ENCODE measurements at places on chromosomes 5 and 9.

GRCh38 chr5:139561655-139562451, 714 bp downstream of the UBE2D2 start:
- peak; percentile 72 for DNase-seq

DNA sequence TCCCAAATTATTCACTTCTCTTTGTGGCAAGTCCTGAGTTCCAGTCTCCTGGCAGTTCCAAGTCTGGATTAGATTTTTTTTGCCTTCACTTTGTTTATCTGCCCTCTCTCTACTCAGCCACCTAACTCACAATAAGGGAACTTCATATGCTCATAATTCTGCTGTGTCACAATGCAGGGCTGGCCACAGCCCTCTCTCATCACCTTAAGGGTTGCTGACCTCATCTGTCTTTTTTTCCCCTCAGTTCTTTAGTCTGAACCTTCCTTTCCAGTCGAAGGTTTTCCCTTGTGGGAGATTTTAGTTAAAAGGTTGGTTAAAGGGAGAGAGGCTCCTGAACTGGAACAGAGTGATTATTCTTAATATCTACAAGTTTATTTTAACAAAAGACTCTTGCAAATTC, 4.1 kb downstream of the BAG1 start:
- DNase-seq: no peak

- no peak for DNase-seq
Measured at GRCh38 chr5:142433526-142434321, 108.9 kb upstream of the SPRY4 start.

GRCh38 chr9:21817176-21817575, 14.7 kb downstream of the MTAP start:
- DNase-seq: no peak

- no peak for DNase-seq
Measured at GRCh38 chr9:33144551-33144950, 22.6 kb downstream of the B4GALT1 start.

GRCh38 chr5:68419081-68419636, 203.6 kb downstream of the PIK3R1 start:
- DNase-seq: no peak

DNA sequence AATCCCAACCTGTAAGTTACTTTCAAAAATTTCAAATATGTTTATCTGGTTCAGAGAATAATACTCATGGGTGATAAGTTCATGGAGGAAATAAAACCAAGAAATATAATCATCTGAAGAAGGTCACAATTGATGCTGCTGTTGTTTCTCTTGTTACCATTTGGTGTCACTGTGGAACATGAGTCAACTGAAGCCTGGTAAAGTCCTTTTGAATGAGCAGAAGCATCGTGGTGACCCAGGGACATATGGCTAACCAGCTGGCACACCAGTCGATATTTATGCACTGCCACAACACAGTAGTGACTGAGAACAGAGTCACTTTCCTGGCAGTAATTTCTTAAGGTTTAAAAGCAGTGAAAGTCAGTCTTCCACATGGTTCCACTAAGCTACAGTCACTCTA, 612.9 kb upstream of the TLE4 start:
- no peak for DNase-seq

DNA sequence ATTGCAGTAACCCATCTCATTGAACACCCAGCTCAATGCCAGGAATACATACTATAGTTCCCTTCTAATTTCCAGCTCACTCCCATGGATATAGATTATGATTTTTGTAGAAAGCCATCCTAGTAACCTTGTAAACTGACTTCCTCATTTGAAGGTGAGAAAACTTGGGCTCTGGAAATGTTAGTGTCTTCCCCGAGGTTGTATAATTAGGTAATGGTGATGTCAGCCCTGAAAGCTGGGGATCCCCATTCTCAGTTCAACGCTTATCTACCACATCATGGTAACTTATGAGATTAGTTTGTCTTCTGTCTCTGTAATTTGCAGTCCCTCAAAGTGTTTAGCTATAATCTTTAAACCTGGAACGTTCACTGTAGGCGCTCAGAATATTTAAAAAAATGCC, 34.6 kb upstream of the PTCH1 start:
- DNase-seq: no peak

GRCh38 chr5:142408536-142408935, 83.7 kb upstream of the SPRY4 start:
- no peak for DNase-seq

- DNase-seq: peak; percentile 49
Measured at GRCh38 chr9:4077499-4078102, 222.3 kb downstream of the GLIS3 start.

DNA sequence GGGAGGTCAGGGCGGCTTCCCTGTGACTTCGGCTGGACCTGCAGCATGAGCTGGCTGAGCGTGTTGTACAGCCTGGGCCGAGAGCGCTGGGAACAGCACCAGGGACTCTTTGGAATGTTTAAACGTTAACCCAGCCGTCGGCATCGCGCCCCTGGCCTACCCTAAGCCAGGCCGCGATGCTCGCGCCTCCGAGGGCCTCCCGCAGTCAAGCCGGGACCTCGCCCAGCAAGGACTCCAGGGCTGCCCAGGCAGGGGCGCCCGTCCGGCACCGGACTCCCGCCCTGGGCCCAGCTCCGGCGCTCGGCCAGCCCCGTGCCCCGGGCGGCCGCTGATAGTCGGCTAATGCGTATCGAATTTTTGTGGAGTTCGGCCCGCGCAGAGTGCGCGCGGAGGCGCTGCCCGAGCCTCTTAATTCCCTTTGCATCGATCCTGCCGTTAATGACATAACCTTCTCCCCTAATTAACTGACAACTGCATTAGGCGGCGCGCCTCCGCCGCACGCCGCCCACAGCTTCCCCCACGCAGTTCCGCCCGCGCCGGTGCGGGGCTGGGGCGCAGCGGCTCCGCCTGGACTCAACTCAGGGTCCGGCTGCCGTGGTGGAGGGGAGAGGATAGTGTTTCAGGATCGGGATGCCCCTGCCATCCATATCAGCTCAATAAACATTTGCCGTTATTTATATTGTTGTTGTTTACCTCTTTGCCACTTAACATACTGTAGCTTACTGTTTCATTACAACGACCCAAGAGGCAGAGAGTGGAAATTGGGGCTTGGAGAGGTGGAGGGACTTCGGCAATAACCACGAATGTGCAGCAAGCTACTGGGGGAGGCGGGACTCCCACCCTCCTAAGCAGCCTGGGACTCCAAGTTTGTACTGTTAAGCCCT, 28.8 kb upstream of the CDC23 start:
- no peak for DNase-seq

DNA sequence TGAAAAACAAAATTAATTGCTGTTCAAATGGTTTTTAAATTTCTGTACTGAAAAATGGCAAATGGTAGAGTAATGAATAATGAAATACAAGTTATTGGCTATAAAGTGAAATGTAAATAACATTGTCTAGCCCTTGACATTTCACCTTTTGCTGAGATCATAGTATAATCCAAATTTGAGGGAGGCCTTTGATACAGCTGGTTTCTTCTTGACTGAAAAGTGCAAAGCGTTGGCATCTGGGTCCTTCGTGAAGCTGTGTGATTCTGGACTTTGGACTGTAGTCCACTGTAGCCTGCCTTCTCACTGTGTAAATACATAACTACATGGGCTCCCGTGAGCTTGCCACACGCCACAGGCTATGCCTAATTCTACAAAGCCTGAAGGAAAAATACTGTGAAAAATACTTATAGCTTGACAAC, 52.3 kb downstream of the ARHGEF28 start:
- no peak for DNase-seq

DNA sequence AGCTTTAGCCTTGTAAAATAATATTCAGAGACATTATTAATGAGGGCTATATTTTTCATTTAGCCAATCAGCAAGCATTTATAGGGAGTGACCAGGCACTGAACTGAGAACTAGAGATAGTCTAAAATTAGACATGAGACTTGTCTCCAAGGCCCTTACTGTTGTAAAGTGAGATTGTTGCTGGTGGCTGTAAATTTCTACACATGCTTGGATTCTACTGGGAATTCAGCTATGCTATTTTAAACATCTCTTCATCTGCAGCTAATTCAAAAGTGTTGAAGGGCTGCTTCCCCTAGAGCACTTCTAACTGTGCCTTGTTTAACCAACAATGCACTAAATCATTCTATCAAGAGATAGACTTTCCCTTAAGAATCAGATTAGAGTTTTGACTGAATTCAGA, 67.4 kb downstream of the CHSY3 start:
- DNase-seq: no peak

GRCh38 chr5:54285686-54286085, 24.7 kb downstream of the ARL15 start:
- no peak for DNase-seq

DNA sequence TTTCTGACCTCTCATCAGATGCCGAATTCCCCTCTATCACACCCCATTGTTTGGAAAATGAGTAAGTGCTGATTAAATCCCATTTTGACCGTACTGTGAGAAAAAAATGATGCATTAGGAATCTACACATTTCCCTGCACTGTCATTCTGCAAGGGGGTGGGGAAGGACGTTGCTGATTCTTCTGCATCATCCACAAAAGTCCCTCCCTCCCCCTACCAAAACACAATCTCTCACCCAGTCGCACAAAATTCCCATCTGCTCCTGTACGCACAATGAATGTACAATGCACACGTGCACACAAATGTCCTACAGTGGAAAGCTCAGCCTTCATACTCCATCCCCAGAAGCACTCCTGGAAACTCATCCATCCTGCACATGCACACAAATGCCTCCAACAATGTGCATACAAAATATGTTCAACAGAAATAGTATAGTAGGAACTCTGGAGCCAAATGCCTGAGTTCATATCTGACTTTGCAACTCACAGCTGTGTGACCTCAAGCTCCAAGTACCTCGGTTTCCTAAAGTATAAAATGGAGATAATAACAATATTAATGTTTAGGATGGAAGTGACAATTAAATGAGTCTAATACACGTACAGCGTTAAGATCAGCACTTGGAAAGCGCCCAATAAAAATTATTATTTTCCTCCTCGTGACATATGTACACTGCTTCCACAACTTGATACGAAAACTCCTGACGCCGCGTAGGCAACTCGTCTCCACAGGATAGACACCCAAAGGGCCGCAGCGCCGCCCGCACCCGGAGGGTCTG, 809 bp downstream of the TNIP1 start:
- no peak for DNase-seq

- no peak for DNase-seq
Measured at GRCh38 chr5:90227683-90228082, 181.9 kb downstream of the CETN3 start.

- DNase-seq: no peak
Measured at GRCh38 chr5:10319202-10319851, 11.6 kb upstream of the CMBL start.

Measured in stimulated activated naive CD8-positive, alpha-beta T cell treated with anti-CD3 and anti-CD28 coated beads, Interleukin-15, amount 100 ng/mL, for 72 hours (primary cell).